Mesothelial cell of epicardium (in vitro differentiated cells): ENCODE measurements at places on chromosomes 1 and 21. TPM values are rescaled to one million over a fixed set of nuclear protein-coding genes. Genes with fewer than 3 reads are reported as not detected.

DNA sequence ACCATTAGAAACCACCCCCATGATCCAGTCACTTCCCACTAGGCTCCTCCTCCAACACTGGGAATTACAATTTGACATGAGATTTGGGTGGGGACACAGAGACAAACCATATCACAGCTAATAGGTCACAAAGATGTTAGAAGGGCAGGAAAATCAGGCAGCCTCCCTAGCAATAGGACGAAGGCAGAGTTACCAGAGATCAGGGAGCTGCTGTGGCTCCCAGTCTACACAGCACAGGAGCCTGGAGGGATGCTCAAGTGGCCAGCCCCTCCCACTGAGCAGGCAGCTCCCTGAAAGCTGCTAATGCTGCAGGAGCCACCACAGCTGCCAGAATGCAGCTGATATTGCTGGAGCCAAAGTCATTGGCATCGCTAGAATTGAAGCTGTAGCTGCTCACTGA is 51.0 kb downstream of the CR1L start:
- DNase-seq = no peak

- no peak for DNase-seq
Observed at GRCh38 chr1:162846256-162847212, 14.4 kb downstream of the CCDC190 start.

- no peak for DNase-seq
Observed at GRCh38 chr1:98205291-98206017, 284.6 kb upstream of the DPYD start.

Gene REG4
- total RNA-seq = 0.16 to 0.29 TPM in 2 of 3 replicates, not detected in the other

Gene MPL
- 0.50 to 0.53 TPM in 2 of 3 replicates, not detected in the other for total RNA-seq
